ENCODE measurements at places on chromosomes 4 and X.

DNA sequence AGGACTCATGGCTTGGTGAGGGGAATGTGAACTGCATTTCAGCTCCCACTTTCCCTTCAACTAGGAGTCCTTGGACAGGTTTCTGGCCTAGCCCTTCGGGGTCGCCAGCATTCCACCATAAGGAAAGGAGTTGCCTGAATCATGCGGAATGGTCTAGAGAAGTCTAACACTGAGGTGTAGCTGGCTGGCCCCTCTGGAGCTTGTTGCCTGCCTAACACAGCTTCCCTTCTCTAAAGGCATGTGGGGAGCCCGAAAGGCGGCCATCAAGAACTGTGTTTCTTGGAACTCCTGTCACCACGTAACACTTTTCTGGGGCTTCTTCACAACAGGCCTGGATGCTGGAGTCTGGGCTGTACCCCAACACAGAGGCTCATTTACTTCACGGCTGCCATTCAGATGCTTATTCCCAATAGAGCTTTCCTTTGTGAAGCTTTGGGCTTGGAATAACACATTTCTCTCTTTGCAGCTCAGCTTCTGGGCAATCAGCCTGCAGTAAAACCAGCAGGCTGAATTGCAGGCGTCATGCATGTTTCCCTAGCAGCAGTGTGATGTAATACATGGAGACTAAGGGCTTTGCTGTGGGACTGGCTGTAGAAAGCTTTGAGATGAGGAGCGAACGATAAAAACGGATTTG lies 5.4 kb downstream of the GABRQ start:
- no peak for DNase-seq

GRCh38 chrX:22800360-22800759 lies 199.4 kb upstream of the DDX53 start:
- no peak for DNase-seq

DNA sequence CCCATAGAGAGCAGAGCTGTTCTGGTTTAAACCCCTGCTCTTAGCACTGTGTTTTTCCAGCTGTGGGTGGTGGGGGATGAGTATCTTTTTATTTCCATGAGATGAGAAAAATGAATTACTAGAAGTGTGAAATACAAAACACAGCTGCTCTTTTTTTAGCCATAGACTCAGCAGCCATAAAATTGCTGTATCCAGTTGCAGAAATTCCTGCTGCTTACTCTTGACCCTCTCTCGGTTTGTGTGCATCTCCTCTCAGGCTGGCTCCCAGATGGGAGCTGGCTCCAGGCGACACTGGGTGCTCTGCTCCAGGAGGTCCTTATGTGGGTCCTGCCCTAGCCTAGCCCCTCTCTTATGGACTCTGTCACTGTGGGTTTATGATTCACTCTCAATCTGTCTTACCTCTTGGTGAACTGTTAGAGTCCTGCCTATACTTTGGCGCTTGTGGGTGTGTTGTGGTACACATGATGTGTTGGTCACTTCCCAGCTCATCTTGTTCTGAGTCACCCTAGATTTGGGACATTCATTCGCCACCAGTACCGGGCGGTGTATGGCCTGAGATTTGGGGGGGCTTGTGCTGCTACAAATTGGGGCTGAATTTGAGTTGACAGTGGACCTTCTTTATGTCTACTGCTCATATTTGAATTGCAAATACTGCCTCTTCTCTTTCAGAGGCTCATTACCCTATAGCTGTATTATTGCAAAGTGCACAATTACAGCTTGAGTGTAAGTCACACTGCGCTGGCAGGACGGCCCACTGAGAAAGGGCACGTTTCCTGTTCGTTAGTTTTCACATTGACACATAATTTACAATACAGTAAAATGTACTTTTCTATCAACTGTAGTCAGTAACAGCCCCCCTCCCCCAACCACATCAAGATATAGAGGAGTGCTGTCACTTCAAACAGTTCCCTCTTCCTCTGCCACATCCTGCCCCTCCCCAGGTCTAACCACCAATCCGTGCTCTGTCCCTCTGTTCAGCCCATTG lies 46.9 kb upstream of the MSANTD1 start:
- DNase-seq, result peak; percentile 64

- DNase-seq, result no peak
Observed at GRCh38 chr4:43238008-43238407, 345.5 kb downstream of the GRXCR1 start.

GRCh38 chr4:177190995-177191580 lies 118.6 kb upstream of the NEIL3 start:
- DNase-seq, result no peak

DNA sequence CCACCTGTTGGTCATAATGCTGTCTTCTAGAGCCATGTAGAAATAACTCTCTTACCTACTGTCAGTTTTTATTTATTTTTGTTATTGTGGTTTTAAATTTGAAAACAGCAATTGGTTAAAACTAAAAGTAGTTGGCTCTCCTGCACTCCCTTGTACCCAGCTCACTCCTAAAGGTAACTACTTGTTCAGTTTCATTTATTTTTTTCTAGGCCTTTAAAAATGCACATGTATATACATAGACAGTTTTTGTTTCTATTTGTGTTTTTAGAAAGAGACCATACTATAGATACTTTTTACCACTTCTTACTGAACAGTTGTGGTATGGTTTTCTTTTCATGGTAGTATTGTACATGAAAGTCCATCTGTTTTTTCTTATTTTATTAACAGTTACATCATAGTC lies 16.8 kb downstream of the SMAD1 start:
- DNase-seq, result no peak

DNA sequence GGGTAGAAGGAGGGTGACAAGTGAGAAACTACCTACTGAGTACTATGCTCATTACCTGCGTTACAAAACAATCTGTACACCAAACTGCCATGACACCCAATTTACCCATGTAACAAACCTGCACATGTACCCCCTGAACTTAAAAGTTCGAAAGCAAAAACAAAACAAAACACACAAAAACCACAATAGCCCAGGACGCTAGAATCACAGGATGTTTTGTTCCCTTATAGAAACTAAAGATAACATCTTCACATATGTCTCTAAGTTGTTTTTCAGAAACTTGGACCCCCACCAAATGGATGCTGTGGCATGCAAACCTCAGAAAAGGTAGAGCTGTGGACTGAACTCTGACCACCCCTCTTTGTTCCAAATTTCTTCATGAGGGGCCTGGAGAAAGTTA lies 25.2 kb upstream of the PNMA5 start:
- DNase-seq, result no peak

- DNase-seq, result no peak
Observed at GRCh38 chr4:121390335-121390734, 9.5 kb upstream of the QRFPR start.

- no peak for DNase-seq
Observed at GRCh38 chr4:162497564-162498167, 333.9 kb upstream of the FSTL5 start.
